ENCODE measurements at places on chromosomes 16 and 17.

- no peak for DNase-seq
These were observed 23.7 kb downstream of the ARSG start for GRCh38 chr17:68314916-68315535.

DNA sequence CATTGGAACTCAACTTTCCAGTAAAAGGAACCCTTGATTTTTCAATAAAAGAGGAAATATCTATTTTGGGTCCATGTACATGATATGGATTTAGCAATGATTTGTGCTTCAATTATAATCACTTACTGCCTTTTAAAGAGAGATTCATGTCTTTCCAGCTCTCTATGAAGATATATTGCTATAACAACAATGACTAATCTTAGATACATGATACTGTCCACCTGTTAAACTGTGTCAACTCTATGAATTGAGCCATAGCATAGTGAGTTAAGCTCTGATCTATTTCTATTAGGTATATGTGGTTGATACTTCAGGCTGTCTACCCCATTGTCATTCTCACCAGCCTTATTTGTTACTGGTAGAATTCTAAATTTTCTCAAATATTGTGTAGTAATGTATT lies 15.0 kb upstream of the MPHOSPH6 start:
- no peak for DNase-seq

DNA sequence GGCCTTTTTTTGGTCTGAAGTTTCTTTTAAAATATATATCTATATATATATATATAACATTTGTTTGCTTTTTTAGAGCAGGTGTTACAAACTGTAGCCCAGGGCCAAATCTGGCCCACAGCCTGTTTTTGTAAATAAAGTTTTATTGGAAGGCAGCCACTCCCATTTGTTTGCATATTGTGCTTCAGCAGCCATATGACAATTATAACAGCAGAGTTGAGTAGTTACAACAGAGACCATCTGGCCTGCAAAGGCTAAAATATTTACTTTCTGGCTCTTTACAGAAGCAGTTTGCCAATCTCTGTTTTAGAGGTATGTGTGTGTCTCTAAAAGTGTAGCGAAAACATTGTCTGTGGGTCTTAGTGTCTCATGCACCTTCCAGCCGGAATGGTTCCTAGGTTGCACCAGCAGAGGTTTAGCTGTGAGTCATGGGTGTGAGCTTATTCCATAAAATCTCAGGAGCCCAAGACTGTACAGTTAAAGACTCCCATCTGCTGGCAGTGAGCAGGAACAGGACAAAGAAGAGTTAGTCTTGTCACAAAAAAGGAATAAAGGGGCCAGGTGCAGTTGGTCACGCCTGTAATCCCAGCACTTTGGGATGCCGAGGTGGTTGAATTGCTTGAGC lies 23.8 kb downstream of the LCMT1 start:
- DNase-seq = no peak

- DNase-seq = no peak
These were observed 4.7 kb upstream of the IGF2BP1 start for GRCh38 chr17:48992444-48992843.

DNA sequence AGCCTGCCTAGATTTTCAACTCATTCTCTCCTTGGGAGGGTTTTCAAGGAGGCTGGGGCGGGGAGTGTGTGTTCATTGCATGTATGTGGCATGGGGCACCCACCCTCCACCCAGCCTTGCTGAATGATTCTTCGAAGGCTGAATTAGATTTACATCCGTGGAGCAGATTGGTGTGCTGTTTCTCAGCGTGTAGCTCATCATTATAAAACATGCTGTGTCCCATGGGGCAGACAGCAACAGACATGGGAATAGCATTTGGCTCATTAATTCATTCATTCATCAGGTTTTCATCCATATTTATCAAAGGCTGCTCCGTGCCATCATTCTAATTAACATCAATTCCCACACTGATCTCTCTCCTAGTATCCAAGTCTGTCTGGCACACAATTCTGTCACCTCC lies 10.6 kb upstream of the CD300A start:
- DNase-seq = no peak

Measured in iPS-NIHi11 (cell line).